AML-193 (cell line): ENCODE measurements at places on chromosomes 4 and X.

DNA sequence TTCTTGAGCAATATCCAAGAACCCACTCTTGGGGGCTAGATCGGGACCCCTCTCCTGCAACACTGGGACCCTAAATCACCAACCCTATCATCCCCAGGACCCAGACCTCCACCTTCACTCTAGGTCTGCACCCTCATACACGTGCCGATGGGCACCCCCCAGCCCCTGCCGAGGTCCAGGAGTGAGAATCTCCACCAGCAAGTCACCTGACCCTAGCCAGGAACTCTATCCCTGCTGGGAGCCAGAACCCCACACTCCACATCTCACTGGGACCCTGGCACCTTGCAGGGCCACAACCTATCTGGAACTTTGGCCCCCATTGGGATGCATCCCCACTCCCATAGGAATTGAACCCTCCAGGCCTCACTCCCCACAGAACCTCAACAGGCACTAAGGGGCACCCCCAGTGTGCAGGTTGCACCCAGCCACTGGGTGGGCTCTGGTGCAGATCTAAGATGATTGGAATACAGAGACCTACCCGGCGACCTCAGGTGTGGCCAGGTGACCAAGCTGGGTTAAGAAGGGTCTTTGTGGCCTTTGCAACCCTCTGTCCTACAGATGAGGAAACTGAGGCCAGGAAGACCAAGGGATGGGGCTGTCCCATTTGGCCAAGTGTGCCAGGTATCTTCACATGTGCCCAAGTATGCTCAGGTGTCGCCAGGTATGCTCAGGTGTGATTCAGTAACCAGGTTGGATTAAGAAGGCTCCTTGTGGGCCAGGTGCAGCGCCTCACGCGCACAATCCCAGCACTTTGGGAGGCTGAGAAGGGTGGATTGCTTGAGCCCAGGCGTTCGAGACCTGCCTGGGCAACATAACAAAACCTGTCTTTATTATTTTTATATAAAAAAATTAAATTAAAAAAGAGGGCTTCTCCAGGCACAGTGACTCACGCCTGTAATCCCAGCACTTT lies 3.1 kb upstream of the DHRSX start:
- no peak for DNase-seq

- DNase-seq = no peak
These were observed 222.1 kb downstream of the CAMK2D start for GRCh38 chr4:113539408-113539807.

DNA sequence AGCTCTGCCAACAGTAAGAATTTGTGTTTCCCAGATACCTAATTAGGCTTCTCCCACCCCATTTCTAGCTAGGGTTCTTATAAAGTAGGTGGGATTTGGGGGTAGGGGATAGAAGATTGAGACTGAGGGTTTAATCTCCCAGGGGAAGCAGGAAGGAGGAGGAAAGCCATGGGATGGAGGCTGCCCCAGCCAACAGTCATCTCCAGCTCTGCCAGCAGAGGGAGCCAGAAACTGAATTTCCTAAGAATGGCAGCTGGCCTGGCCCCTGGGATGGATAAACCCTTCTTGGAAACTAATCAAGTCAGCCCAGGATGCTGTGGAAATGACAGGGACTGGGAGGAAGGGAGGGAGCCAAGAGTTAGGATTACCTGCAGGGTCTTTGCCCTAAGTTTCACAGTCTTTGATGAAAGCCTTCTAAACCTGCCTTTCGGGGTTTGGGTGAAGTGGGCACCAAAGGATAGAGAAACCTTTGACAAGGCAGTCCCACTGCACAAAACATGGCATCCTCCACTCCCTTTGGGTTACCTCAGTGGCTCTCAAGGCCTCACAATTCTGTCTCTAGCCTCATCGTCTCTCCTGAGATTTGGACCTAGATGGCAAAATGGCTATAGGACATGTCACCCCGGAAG lies 6.7 kb upstream of the ERCC6L start:
- DNase-seq = no peak

- DNase-seq = no peak
These were observed 61.0 kb downstream of the INTS6L start for GRCh38 chrX:135581496-135581895.

GRCh38 chr4:87092389-87093141 lies 127.9 kb downstream of the KLHL8 start:
- DNase-seq = peak; percentile 64

DNA sequence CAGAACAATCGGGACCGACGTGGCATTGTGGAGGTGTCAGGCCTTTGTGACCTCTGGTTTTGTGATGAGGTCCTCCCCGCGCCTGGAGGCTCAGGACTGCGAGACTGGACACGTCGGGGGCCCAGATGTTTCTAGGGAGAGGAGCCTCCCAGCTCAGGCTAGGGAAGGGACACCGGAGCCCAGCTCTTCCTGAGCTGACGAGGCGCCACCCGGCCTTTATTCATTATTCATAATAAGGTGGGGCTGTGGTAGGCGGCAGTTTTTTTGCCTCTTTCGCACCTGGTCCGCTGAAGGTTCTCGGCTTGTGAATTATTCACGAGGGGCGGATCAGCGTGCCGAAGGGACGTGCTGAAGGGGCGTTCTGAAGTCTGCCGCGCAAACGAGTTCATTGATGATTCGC lies 2.3 kb upstream of the UBA1 start:
- DNase-seq = no peak

- no peak for DNase-seq
These were observed 33.3 kb upstream of the HPF1 start for GRCh38 chr4:169791062-169791461.

DNA sequence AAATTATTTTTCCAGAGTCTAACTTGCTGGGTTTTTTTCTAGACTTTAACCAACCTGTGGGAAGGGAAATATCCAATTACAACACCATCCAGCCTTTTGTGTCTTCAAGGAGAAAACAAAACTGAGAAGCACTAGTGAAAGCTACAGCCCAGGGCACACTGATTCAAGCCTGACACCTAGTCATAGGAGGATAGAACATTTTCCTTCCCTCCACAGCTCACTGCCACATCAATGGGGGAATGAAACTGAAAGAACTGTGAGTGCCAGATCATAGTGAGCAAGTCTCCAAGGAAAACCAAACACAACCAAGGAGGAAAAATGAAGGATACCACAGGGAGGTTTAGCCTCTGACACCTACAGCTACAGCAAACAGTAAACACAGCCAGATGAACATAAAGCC lies 43.3 kb upstream of the MAGEA8 start:
- no peak for DNase-seq

DNA sequence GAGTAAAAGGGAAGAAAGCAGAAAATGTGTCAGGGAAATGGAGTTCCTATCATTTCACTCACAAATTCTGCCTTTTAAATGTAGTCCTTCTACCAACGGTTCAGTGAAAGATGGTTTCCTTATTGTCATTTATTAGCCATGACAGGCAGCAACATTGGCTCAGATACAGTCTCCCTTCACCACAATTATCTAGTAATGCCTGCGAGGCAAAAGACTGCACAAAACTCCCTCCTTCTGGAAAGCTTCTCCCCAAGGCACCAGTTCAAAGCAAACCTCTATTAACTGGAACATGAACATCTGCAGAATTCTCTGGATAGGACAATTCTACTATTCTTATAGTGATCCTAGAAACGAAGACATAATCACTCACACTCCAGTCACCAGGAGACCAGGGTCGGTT lies 28.3 kb downstream of the DCTD start:
- no peak for DNase-seq

- no peak for DNase-seq
These were observed 78.5 kb downstream of the PRDM5 start for GRCh38 chr4:120843849-120844527.

- no peak for DNase-seq
These were observed 13.1 kb upstream of the RPL34 start for GRCh38 chr4:108607079-108607815.

DNA sequence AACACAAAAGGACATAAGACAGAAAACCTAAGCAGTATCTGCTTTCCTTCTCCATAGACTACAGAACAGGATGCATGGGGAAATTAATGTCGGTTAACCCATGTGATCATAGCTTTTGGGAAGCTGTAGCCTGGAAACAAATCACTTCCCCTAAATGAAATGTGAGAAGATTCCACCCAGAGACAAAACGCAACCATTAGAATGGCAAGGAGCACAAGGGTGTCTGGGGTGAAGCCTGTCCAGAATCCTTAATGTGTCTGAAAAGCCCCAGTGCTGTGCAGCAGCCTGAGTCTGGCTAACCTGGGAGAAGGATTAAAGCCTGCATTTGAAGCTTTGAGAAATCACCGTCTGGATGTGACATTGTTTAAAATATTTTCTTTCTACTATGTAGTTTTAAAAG lies 213.3 kb downstream of the ANKRD50 start:
- no peak for DNase-seq

DNA sequence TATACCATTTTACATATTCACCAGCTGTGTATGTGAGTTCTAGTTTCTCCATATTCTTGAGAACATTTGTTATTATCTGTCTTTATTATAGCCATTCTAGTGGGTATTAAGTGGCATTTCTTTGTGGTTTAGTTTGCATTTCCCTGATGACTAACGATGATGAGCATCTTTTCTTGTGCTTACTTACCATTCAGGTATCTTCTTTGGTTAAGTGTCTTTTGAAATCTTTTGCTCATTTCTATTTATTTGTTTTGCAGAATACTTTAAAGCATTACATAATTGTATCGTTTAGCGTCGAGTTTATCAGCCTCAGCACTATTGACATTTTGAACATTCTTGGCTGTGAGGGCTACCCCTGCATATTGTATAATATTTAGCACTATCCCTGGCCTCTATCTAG lies 85.4 kb downstream of the FRMPD4 start:
- no peak for DNase-seq

DNA sequence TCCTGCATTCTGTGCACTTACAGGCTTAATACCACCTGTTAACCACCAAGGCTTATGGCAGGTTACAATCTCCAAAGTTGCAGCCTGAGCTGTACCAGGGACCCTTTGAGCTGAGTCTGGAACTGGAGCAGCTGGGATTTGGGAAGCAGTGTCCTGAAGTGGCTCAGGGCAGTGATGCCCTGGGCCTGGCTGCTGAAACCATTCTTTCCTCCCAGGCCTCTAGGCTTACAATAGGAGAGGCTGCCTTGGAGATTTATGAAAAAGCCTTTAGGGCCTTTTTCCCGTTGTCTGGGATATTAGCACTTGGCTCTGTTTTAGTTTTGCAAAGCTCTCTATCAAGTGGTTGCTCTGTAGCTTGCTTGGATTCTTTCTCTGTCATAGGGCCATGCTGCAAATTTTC lies 154.3 kb upstream of the CASK start:
- no peak for DNase-seq

- no peak for DNase-seq
These were observed 229.9 kb upstream of the UGT8 start for GRCh38 chr4:114368751-114369150.

DNA sequence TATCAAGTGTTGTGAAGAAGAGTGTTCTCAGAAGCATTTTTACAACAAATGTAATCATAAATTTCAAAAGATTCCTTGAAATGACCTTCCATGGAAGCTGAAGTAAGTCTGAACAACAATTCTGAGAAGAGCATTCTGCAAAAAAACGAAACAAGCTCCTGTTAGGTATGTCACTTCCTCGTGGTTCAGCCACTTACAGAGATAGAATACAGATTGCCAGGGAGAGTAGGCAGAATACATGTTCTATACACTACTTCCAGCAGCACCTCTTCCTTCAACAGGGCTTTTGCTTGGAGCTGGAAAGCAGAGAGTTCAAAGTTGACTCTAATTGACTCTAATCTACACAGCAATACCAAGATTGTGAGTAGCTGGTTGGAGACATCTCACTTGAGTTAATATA lies 274.5 kb downstream of the ADGRA3 start:
- DNase-seq = no peak

DNA sequence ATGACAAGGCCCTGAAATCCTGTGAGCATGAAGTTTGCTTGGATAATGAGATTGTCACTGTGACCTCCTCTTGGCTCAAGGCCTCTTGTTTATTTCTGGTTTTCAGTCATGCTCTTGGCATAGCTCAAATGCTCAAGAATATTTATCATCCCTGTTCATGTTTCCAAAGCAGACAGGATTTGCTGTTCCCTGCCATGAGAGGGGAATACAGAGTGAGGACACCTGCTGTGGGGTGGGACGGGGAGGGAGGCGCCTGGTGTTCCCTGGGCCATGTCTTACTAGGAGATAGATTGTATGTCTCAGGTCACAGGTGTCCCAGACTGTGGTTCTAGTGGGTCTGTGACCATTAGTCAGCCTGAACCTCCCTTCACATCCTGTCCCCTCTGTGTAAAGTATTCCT lies 34.9 kb upstream of the SH3RF1 start:
- no peak for DNase-seq

DNA sequence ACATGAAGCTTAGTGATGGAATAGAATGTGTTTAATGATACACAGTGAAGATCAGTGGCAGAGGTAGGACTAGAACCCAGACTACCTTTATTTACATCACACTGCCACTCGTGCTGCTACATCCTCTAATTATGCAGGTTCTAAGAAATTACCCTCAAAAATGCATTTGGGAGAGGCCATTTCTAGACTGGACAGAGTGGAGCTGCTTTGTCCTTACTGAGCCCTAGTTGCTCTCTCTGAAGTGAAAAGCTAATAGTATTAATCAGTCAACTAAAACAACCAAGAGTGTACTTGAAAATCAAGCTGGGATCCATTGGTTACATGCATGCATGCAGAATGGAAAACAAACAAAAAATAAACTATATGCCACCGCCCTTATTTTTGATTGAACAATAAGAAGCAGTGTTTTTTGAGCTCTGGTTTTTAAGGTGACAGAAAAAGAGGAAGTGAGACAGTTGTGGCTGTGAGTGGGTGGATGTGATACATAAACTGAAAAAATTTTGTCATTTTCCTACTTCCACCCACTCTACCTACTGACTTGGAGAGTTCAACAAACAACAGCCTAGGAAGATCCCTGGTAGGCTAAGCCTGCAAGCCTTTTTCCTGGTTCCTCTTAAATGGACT lies 6.8 kb upstream of the VSIG4 start:
- DNase-seq = peak; percentile 59

- no peak for DNase-seq
These were observed 175.3 kb downstream of the QDPR start for GRCh38 chr4:17336524-17336961.

- DNase-seq = no peak
These were observed 221.8 kb downstream of the KIT start for GRCh38 chr4:54879576-54879975.

DNA sequence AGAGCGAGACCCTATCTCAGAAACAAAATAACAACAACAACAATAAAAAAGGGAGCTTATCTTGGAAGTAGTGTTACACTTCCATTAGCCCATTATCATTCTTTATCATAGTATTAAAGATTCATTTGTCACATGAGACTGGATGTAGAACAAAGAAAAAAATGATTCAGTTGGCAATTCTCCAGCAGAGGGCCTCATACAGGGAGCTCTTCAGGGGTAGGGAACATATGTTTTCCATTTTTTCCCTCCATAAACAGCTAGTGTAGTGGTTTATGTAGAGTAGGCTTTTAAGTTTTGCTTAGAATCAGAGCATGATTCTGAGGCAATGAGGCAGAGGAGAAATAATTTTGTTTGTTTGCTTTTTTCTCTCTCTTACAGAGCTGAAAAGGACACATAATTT lies 5.8 kb downstream of the CPE start:
- DNase-seq = no peak
